MM.1S (cell line): ENCODE measurements at places on chromosomes 1 and 21.

DNA sequence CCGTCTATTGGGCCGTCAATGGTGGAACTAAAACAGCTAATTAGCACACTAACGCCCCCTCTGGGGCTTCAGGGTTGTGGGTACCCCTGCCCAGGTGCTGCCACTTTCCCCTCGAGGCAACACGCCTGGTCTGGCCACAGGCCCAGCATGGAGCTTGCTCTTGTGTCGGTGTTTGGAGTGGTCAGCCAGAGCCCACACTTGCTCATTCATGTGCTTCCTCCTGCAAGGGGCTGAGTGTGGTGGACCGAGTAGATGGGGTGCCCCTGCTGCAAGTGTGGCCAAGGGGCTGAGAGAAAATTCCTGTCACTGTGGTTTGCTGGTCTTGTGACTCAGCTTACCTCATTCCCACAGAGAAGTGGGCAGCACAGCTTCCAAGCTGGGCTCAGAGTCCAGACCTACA, 25.7 kb downstream of the HTR6 start:
- DNase-seq: no peak

- no peak for DNase-seq
These were observed 145.6 kb upstream of the TNR start for GRCh38 chr1:175888996-175889395.

DNA sequence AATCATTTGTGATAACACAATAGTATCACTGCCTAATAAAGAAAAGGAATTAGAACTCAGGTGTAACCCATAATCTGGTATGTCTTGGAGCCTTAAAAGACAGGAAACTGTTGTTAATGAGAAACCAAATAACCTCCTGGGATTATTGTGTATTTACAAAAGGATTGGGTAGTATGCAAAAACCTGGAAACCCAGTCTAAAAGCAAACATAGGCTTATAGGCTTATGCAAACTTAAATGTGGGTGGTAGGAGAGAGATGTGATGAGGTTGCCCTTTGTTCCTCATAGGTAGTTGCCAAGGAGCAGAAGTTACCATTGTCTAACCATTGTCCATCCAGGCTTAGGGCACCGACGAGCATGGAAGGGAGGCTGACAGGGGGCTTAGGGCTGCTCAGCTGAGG, 165.8 kb downstream of the AK5 start:
- DNase-seq: no peak

- DNase-seq: no peak
These were observed 35.8 kb downstream of the NCAM2 start for GRCh38 chr21:21034036-21034435.

DNA sequence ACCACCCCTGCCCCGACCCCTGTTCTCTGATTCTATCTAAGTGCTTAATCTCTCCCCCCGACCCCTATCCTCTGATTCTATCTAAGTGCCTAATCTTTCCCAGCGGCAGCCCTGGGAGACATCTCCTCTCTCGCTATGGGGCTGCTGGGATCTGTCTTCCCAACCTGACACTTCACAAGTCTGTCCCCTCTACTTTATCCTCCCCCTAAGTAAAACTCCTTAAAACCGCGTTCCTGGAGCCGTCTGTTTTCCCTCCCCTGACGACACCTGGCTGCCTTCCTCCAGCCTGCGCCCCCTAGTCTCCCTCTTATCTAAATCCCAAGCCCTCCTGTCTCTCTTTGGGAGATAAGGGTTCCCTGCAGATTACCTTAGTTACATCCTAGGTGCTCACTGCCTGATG, 30.5 kb downstream of the EPHB2 start:
- DNase-seq: no peak

DNA sequence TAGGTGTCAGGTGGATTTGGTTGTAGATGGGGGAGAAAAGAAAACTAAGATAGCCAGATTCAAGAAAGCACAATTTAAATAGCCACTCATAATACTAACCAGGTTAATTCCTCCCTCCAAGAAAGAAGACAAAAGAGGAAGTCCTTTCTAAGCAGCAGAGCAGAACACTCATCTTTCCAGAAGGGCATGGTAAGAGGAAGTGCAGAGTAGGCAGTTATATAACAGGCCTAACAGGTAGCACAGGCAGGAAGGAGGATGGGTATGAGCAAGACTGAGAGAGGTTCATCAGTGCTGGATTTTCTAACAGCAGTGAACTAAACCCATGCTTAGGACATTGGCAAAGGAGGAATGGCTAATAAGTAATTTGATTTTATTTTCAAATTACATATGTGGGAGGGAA, 517.5 kb downstream of the PLPP3 start:
- DNase-seq: peak; percentile 18

GRCh38 chr1:112818990-112819689, 104.0 kb upstream of the PPM1J start:
- no peak for DNase-seq

DNA sequence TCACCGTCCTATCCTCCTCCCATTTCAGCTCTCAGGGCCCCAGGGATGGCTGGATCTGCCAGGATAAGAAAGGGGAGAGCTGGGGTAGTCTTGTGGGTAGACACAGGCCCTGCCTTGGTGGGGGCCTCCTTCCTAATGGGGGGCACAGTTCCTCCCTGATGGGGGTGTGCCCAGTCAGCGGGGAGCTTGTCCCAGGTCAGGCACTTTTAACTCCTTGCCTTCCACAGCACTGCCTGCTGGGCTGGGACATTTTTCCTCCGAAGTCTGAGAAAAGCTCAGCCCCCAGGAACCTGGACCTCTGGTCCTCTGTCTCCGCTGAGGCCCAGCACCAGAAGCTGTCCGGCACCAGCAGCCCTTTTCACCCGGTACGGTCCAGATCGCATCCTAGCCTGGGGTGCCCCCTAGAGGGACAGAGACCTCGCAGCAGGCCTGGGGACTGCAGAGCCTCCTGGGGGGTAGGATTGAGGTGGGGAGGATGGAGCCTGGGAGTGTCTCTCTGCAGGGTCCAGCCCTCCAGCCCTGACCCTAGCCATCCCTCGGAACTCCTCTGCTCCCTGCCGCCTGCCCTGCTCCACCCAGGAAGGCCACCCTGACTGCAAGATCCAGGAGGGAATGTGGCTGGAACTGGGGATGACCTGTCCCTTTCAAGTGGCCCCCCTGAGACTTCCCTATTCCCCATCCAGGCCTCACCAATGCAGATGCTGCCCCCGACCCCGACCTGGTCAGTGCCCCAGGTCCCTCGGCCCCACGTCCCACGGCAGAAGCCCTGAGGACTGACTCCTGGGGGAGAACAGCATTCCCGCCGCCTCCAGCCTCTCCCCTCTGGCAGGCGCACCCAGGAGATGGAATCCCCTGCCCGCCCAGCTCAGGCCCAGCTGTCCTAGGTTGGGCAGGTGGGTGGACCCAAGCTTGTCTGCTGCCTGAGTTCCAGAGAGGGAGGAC, 12.0 kb downstream of the MIIP start:
- DNase-seq: peak; percentile 23

- DNase-seq: no peak
These were observed 628.5 kb downstream of the SMYD3 start for GRCh38 chr1:245878585-245878984.

GRCh38 chr1:2474933-2475371, 1.1 kb upstream of the PLCH2 start:
- no peak for DNase-seq
